ENCODE measurements at places on chromosomes 1 and 21. TPM values are rescaled to one million over a fixed set of nuclear protein-coding genes. Genes with fewer than 3 reads are reported as not detected.

CEP104 gene
- 29.0 TPM for total RNA-seq

- peak; percentile 50 for DNase-seq
Measured at GRCh38 chr1:27360159-27361043, 6.4 kb downstream of the MAP3K6 start.

DNA sequence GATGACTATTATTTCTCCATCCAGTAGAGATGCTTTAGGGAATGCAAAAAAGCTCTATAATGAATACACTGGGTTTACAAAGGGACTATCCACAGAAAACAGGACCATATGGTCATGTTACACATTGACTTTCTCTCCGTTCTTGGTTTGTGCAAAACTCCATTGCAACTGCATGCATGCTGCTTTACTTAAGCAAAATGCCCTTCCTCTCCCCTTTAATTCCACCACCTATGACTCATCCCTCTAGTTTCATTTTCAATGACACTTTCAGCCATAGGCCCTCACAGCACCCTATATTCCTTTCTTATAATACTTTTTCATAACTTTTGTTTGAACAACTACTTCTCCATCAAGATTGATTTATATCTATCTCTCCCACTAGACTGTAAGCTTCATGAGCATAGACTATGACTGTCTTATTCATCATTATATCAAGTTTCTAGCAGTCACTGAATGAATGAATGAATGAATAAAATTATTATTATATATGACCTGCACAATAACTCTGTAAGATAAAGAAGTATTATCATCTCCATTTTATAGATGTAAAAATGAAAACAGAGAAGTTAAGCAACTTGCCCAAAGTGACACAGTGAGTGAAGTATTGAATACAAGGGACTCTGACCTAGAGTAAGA is 248.9 kb downstream of the PLPP3 start:
- DNase-seq: no peak

DNA sequence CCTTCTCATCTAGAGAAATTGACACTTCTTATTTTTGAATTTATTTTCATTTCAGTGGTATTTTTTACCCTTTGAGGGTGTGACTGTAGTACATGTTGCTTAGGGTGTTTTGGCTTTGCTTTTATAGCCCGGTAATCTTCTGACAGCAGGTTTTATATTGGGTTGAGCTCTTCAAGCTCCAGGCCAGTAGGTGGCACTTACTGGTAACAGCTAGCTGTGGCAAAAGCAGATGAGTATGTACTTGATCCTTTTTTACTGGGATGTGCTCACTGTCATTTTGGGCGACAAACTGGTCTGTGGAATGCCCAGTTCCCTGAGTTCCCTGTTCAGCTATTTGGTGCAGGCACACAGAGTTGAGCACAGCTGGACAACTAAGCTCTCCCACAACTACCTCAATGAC is 916.2 kb upstream of the B3GALT2 start:
- DNase-seq: no peak

- no peak for DNase-seq
Measured at GRCh38 chr1:248009681-248010080, 3.8 kb upstream of the OR2L5 start.

Measured in activated CD4-positive, alpha-beta memory T cell treated with anti-CD3 and anti-CD28 coated beads for 36 hours (primary cell).